ENCODE measurements at places on chromosomes 2 and 18.

DNA sequence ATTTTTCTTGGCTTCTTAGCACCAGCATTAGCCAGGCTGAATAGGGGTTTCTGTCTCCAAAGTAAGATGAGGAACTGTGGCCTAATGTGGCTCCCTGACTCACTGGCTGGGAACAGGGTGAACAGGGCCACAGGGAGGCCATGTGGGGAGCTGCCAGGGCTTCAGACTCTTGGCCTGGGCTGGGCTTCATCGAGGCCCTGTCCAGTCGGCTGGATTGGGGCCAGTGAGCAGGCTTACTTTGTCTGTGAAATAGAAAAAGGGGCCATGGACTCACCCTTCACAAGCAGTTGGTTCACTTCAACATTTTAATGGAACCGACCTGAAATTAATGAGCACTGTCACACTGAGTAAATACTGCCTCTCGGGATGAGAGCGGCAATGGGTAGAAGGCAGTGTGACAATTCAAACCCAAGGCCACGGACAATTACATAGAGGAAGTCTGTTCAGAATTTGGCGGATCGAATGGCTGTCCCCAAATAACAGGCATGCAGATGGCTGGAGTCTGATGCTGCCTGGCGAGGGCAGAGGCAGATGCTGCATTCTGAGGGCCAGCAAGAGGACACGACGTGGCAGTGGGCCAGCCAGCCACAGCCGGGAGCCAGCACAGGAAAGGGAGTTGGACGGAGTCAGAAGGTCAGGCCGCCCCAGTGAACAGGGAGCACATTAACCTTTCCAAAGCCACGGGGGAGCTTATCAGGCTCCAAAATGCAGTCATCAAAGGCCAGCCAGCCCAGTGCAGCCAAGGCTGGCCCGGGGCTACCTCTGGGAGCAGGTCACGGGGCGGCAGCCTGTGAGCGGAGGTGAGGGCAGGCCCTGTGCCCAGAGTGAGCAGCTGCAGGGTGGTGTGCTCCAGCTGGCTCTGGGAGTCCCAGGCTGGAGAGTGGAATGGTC, 146.6 kb upstream of the REV1 start:
- DNase-seq, result no peak

DNA sequence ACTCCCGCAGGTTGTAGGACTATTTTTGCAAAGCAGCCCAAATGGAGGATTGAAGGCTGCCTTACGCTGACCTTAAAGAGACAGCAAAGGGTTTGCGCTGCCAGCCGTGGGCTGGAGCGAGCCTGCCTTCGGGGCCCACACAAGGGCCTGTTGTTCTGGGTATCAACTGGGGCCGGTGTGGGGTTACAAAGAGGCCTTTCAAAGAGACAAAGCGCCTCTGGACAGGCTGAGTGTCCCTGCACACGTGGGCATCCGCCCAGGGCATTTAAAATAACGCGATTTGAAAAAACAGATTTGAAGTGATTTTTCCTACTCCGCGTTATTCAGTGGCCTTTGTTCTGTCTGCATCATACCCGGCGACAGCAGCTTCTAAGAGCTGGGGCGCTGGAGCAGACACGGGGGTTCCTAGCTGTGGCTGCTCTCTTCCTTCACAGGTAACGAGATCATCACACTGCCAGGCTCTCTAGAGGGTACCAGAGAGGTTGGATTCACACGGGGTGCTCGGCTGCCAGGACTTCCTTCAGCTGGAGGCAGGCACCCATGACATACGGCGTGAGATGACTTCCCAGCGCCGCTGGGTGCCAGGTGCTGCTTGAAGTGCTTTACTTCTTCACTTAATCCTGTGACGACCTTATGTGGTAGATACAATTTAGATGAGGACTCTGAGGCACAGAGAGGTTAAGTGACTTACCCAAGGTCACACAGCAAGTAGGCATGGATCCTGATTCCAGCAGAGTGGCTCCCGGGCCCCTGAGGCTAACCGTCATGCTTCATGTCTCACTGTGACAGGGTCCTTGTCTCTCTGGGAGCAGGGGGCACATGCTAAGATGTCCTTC, 32.2 kb downstream of the MAL start:
- no peak for DNase-seq

GRCh38 chr2:151049746-151050145, 211.9 kb downstream of the RBM43 start:
- DNase-seq, result no peak

DNA sequence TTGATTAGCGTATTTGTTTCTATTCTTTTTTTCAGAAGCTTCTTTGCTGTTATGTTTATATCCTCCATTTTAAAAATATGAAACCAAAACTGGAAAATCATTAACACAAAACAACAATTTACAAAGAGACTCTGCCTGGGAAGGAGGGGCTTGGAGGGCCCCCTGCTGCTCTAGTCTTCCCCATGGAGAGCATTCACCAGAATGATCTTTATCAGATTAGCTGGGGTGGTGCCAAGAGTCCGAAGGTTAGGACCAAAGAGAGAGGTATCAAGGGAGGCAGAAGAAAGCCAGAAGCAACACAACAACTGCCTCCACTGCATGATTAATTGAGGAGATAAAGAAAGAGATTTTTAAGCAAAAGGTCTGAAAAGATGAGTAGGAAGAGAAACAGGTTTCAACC, 218.6 kb downstream of the IRS1 start:
- no peak for DNase-seq

DNA sequence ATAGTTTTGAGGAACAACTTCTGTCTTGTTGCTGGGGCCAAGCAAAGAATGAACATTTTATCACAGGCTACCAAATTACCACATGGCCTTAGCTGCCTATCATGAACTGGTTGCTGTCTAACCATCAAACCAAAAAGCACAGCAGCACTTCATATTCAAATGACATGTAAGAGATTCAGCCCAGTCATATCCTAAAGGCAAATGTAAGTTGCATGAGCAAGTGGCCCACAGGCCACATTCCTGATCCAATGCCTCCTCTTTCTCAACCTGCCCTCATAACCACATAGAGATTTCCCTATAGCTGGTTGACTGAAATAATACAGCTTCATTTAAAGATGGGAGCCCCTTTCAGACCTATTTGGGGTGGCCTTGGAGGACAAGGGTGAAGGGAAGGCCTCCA, 572.3 kb downstream of the IRS1 start:
- no peak for DNase-seq

DNA sequence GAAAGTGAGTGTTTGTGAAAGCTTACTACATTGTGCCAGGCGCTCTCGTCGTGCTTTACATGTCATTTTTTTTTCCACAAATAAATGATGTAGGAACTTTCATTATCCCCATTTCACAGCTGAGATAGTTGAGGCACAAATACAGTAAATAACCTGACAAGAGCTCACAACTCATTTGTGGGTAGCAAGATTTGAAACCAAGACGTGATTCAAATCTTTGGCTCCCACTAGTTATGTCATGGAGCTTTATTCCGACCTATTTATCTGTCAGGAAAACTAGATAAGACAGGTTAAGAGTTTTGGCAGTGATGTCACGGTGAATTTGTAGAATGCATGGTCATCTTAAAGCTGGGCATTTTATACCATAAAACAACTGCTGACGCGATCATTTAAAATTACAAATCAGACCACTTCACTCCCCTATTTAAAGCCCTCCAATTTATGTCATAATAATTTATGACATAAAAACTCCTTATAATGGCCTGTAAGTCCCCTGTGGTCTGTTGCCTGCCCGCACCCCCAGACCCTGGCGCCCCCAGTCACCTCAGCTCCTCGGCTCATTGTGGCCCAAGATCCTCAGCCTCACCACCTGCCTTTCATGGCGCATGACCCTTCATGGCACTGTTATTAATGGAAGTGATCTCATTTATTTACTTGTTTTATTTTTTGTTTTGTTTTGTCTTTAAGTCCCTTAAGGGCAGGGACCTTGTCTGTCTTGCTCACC, 678 bp upstream of the ZNF24 start:
- no peak for DNase-seq

- no peak for DNase-seq
Measured at GRCh38 chr2:165382362-165382761, 87.1 kb upstream of the CSRNP3 start.

DNA sequence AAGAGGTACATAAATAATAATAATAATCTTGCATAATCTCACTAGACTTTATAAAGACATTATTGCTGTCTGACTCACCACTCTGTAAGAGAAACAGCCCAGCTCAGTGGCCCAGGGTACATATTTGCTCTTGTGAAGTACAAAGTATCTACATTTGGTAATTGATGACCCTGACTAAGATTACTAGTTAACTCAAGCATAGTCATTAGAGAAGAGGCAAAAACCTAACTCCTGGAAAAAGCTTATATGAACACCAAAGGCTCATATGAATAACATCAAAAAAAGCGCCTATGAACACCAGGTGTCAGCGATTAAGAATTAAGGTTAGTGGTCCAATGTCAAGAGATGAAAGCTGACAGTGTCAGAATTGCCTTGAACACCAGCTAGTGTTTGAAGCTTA, 38.4 kb downstream of the RAD51AP2 start:
- no peak for DNase-seq

GRCh38 chr2:48755473-48755872, at the start of gene LHCGR:
LHCGR (minus strand) TSS chr2:48755724; CDS start chr2:48755671, 53 bp downstream.
- no peak for DNase-seq

- no peak for DNase-seq
Measured at GRCh38 chr18:75309564-75309963, 99.0 kb downstream of the TSHZ1 start.

- DNase-seq, result no peak
Measured at GRCh38 chr18:59551902-59552635, 145.2 kb downstream of the CCBE1 start.

DNA sequence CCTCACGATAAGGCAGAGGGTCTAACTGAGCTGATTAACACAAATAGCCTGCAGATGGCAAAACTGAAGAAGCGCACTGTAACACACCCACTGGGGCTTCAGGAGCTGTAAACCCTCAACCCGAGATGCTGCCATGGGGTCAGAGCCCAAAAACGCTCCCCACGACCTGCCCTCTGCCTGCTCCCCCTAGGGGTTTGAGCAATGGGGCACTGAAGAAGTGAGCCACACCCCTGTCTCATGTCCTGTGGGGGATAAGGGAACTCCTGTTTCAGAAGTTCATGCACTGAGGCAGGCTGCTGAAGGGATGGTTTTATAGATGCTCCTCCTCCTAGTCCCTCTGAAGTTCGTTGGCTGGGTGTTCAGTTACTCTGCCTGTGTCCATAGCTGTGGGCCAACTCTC, 105.9 kb upstream of the CELF4 start:
- no peak for DNase-seq

DNA sequence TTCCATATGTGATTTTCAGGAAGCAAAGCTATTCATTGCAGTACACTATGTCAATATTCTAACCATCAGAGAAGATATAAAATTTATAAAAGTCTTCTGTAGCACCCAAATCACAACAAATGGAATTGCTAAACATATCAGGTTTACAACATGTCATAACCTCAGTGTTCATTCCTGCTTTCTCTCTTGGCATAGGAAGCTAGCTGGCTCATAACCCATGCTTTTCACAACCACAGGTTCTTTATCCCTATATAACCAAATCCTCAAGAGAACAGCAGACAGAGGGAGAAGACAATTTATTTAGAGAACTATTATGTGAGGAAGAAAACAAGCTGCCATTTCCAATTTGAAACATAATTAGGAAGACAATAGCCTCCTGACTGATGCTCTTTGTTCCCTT, 997.0 kb upstream of the ACVR2A start:
- no peak for DNase-seq

- no peak for DNase-seq
Measured at GRCh38 chr18:52222211-52222610, 117.8 kb upstream of the DCC start.

GRCh38 chr2:121689356-121689755, 40.1 kb upstream of the CLASP1 start:
- no peak for DNase-seq

GRCh38 chr18:75344615-75345014, 82.9 kb downstream of the SMIM21 start:
- DNase-seq, result no peak

DNA sequence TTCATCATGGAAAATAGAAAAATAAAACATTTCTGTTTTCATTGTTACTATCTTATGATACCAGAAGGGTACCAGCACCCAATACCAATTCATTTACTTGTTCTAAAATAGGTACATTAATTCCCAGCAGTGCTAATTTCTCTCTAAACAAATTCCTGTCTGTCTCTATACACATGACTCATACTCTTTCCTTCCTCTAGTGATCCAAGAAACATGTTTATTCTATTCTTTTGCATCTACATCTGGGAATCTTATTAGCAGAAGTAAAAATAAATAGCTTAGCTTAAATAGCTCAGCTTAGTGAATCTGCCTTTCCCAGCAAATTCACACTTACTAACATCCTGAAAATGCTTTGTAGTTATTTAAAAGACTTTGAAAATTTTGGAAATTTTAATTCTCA, 84.5 kb upstream of the MAPRE2 start:
- DNase-seq, result no peak

GRCh38 chr2:158253170-158253569, 151.5 kb downstream of the UPP2 start:
- no peak for DNase-seq

DNA sequence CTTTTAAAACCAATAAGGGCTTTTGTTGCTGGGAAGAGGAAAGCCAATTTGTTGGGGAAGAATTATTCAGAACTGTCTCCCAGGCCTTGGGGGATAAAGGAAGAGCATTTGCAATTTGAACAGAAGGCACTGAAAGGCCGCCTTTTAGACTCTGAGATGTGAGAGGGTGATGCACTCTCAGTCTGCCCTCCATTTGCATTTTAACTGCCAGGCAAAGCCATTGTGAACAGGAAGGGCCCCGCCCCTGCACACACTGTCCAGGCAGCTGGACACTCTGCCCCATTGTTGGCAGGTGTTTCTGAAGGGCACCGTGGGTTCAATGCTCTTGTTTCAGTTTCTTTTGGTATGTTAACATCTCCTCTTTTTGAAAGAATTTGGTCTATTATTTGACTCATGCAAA, 169.5 kb upstream of the COPS8 start:
- no peak for DNase-seq

DNA sequence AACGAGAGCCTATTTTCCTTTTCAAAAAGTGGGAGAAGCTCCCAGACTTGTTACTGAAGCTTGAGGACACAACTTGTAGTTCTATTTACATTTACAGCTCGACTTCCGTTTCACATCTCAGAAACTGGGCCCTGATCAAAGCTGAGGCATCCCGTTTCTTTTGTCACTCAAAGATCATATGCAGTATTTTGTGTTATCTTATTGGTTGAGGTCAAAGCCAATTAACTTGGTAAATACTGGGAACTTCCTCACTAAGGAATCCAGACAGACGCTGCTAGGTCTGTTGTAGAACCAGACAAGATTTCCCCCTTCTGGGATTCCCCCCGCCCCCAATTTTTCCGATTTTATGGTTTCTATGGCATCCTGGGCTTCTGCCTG, 50.3 kb downstream of the TSN start:
- no peak for DNase-seq

- no peak for DNase-seq
Measured at GRCh38 chr18:54772056-54772455, 56.2 kb upstream of the RAB27B start.

GRCh38 chr2:106054321-106054720, 139.8 kb downstream of the UXS1 start:
- no peak for DNase-seq

GRCh38 chr2:176405477-176405876, 136.2 kb downstream of the MTX2 start:
- DNase-seq, result no peak

- no peak for DNase-seq
Measured at GRCh38 chr2:144834998-144835633, 315.2 kb upstream of the ZEB2 start.

Measured in CD4-positive, alpha-beta T cell treated with Interleukin-6 at 100 ng/mL for 8 hours (primary cell).